ENCODE measurements at places on chromosomes 6 and 20.
A peak's percentile ranks its signal among the peaks of the same experiment; 100 is the strongest.

GRCh38 chr6:135323202-135323668 lies 142.1 kb downstream of the MYB start:
- peak; percentile 20 for DNase-seq

DNA sequence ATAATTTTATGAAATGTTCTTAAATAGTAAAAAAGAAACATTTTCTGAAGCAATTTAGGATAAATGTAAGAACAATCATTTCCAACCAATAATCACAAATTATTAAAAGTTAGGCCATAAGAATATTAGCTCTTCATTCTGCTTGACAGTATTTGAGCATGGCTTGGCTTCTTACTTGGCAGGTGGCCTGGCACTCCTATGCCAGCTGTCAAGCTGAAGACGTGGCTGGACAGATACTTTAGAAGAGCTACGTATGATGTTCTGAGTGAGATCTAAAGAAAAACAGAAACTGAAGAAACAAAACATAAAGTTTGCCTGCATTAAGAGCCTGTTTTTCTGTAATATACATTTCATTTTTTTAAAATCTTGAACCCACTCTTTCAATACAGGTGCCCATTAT lies 438.9 kb downstream of the GRIK2 start:
- no peak for DNase-seq

GRCh38 chr6:55011034-55011433 lies 163.3 kb upstream of the HCRTR2 start:
- DNase-seq, result no peak

DNA sequence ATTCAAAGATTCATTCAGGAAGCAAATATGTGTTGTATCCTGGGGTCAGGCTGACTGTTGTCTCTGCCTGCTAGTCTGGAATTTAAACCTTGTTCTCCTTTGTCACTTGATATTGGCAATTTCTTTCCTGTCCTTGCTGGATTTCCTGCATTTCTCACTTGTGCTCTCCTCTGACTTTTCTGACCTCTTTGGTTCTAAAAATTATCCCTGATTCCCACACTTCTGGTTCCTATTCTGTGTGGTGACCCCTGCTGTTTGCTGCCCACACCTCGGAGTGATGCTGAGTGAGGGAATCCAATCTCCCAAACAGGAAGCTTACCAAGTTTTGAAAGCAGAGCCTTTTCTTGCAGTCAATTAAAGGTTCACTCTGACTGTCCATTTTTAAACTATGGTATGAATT lies 345.3 kb downstream of the CDKAL1 start:
- DNase-seq, result no peak

DNA sequence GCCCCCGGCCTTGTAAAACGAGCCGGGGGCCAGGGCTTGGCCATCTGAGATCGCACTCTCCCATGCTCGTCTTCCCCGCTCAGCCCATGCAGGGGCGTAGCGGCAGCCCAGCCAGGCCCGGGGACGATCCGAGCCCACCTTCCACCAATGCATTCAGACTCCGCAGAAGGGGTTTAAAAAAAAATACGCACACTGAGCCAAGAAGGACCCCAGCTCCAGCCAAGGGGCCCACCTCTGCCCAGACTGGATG lies 320 bp downstream of the GSTA4 start:
- DNase-seq, result peak; percentile 44

- no peak for DNase-seq
Observed at GRCh38 chr6:41640426-41640825, 2.2 kb downstream of the MDFI start.

DNA sequence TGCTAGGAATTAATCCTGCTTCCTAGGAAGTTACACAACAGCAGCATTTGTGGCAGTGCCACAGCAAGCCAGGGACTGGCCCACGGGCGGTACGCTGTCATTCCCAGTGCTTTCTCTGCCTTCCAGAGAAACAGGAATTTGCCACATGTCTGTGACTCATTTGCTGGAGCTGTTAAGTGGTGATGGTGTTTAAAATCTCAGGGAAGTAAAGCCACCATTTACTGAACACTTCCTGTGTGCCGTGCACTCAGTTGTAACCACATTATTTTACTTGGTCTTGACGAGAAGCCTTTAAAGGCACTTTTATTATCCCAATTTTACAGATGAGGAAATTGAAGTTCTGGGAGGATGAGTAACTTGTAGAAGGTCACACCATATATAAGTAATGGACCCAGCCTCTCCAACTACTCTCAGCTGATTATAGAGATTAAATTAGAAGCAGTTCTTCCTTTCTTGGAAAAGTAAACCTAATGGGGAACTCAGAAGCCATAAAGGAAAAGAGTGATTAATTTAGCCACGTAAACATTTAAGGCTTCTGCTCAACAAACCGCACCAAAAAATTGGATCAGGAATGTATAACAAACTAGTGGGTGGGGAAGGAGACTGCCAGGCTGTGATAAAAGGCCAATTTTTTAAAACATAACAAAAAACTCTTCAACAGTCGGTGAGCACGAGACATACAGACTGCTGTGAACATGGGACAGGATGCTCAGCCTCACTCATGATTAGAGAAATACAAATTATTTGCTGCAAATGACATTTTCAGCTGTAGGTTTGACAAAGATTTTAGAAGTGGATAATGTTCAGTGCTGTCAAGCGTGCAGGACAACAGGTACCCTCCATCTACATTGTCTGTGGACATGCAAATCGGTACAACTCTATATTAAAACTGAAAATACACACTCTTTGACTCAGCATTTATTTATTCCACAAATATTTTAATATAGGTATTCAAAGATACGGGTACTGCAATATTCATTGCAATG lies 311.2 kb downstream of the NRN1 start:
- DNase-seq, result peak; percentile 63

GRCh38 chr20:62030834-62031434 lies 34.7 kb downstream of the TAF4 start:
- peak; percentile 66 for DNase-seq

GRCh38 chr20:6976106-6976900 lies 208.8 kb downstream of the BMP2 start:
- no peak for DNase-seq

DNA sequence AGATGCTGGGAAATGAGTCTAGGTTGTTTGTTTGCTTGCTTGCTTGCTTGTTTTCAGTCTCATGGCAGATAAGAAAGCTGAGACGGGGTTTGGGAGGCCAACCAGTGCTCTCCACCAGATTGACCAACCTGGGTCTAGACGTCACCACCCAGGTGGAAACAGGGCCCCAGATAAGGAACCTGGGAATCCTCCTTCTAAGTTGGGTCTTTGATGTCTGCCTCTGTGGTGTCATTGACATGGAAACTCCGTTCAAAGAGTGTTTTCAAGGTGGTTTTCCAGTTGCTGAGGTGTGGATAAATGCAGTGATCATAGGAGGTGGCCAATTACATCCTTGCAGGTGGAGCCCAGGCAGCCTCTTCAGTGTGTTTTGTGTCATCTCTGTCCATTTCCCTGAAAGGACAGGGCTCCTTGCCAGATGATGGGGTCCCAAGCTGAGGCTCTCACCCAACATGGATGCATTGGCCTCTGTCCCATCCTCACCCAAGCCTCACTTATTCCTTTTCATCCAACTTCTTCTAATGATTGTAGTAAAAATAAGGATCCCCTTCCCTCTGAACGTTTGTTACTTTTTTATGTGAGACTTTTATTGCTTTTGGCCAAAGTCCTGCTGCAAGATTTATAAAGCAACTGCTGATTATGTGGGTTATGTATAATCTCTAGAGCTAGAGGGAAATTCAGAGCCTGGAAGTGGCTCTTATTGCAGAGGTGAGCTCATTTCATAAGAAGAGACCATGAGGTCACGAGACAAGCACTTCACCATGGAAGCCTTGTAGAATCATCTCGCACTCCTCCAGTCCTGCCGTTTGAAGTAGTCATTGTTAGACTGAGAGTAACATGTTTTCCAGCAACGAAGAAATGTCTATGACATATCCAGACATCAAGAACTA lies 32.0 kb upstream of the SYNDIG1 start:
- DNase-seq, result no peak

- DNase-seq, result no peak
Observed at GRCh38 chr6:118933855-118934460, 1.0 kb downstream of the MCM9 start.

DNA sequence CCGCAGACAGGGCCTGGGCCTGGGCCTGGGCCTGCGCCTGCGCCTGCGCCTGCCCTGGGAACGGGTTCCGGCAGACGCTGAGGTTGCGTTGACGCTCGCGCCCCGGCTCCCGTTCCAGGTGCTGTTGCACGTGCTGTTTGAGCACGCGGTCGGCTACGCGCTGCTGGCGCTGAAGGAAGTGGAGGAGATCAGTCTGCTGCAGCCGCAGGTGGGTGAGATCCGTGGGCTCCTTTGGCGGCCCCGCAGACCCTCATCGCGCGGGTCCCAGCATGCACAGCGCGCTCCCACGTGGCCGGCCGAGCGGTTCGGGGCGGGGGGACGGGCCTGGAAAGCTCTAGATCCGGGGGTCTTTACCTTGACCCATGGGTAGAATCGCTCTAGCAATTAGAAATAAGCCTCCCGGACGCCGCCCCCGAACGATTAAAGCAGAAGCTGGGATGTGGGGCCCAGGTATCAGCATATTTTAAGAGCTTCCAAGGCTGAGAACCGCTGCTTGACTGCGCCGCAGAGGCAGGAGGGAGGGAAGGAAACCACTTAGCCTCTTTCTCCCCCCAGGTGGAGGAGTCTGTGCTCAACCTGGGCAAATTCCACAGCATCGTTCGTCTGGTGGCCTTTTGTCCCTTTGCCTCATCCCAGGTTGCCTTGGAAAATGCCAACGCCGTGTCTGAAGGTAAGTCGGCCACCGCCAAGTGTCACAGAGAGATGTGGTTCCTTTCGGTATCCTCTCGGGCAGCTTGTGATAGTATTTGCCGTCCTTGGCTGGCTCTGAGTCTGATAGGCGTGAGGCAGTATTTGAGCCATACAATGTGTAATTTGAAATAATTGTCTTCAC lies 508 bp downstream of the NOP56 start:
- DNase-seq, result peak; percentile 76

DNA sequence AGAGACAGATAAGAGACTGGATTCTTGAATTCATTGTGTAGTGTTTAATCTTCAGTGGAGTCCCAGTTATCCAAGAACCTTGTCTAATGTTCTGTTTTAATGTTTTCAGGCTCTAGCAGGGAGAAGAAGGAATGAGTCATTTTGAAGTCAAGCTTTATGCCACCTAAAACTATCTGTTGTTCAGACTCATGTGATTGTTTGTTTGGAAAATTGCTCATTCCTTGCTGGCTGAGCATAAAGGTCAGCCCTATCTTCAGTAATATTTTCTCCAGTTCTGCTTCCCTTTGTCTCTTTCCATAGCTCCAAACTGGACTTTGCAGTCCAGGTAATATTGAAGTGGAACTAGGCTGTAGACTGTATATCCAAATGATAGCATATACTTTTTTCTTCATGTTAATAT lies 34.2 kb downstream of the CLVS2 start:
- no peak for DNase-seq

- DNase-seq, result no peak
Observed at GRCh38 chr6:31126396-31127175, 6.3 kb upstream of the CDSN start.

DNA sequence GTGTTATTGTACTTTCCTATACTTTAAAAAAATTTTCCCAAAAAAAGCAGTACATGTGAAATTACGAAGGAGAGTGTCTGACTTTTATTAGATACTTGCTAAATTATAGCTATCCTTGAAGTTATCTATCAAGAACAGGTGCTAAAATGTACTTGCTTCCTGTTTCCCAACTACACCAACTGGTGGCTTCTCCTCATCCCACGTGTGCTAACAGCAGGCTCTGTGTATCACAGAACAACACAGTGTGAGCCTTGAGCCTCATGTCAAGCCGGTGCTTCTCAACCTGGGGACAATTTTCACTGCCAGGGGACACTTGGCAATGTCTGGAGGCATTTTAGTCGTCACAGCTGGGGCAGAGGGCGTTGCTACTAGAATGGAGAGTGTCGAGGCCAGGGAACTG lies 36.2 kb upstream of the CDYL start:
- no peak for DNase-seq

GRCh38 chr6:74931558-74931957 lies 274.3 kb downstream of the COL12A1 start:
- DNase-seq, result no peak

DNA sequence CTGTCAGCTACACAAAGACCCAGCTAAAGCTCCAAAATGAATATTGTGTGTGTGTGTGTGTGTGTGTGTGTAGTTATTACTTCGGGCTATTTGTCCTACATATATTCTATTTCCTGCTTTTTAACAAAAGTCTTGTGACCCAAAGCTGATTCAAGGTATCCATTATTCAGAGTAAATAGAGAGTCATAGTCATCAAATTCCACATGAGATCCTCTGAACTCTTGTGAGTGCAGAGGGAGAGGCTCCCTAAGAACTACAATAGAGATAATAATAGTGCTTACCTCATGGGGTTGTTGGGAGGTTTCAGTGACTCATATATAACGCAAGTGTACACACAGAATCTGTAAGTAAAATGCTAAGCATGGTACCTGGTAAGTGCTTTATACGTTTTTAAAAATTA lies 95.6 kb upstream of the SHLD1 start:
- DNase-seq, result no peak

DNA sequence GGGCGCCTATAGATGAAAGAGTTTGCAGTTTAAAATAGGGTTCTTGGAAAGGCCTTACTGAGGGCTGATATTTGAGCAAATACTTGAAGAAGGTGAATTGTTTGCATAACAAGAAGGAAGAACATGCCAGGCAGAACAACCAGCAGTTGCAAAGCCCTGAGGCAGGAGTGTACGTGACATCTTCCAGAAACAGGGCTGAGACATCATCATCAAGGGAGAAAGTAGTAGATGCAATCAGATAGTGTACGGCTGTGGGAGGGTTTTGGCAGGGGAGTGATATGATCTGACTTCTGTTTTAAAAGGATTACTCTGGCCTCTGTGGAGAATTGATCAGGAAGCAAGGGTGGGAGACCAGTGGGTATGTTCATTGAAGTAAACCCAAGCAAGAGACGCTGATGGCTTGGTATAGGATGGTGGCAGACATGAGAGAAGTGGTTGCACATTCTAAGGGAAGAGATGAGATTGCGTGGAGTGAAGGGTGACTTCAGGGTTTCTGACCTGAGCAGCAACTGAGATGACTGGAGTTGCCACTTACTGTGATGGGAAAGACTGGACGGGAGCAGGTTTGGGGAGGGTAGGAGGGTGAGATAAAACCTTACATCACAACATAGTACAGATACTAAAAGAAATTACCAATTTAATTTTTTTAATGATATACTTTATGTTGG lies 28.8 kb downstream of the RIOK1 start:
- DNase-seq, result no peak

GRCh38 chr6:51926125-51926524 lies 161.3 kb downstream of the PKHD1 start:
- no peak for DNase-seq

- no peak for DNase-seq
Observed at GRCh38 chr6:51893366-51893765, 194.0 kb downstream of the PKHD1 start.

DNA sequence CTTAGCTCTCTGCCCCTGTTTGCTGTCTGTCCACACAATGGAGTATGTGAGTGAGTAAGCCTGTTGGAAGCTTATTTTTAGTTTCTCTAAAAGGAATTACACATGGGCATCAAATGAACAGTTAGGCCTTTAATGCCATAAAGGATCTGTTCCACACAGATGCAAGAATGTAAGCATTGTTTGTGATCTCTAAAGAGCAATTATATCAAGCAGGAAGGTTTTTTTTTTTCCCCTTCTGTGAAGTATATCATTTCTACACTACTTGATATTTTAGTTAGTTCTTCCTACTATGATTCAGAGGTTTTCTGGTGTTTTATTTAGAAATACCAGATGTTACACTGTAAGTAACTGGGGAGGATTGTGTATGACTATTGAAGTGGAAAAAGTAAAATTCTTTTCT lies 627.5 kb downstream of the COL12A1 start:
- DNase-seq, result no peak

Measured in germinal center (tissue), 1 donor.